ENCODE measurements at places on chromosomes 3 and 15.
A peak's percentile ranks its signal among the peaks of the same experiment; 100 is the strongest.

GRCh38 chr15:44468709-44469385 lies 41.4 kb downstream of the CTDSPL2 start:
- DNase-seq = no peak

DNA sequence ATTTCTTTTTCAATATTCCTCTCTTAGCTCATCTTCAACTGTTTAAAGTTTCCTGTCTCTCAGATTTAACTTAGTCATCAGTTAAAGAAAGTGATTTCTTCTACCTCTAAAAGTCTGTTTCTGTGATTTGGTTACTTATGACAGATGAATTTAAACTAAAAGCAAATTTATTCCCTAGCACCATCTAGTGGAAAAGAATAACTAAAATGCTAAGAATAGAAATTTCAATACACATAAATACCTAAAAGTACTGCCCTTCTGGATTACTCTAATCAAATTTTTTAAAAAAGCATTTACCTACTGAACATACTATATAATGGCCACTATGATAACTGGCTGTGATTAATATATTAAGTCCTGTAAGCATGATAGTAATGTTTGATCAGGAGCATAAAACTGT lies 14.0 kb upstream of the ZCWPW2 start:
- DNase-seq = no peak

GRCh38 chr3:187844708-187845107 lies 99.4 kb upstream of the BCL6 start:
- DNase-seq = no peak

DNA sequence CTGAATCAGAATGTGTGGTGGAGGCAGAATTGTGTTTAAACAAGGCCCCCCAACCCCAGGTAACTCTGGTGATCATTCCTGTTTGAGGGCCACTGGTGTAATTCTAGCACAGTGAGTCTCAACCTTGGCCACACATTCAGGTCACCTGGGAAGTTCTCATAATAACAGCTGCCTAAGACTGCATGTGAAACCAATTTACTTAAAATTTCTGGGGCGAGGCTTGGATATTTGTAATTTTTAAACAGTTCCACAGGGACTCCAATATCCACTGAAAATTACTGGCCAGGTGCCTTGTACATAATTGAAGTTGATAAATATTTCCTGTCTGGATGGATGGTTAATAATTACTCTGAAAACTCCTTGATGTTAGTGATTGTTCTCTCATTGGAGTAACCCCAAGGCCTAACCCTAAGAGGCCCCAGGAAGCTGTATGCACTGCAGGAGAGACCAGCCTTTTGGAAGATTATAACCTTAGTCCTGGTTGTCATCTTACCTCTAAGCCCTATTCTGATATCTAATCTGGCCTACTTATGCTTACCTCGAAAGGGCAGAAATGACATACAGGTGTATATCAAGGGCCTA lies 25.7 kb upstream of the EPHB1 start:
- no peak for DNase-seq

- no peak for DNase-seq
Measured at GRCh38 chr3:18593231-18593630, 168.1 kb upstream of the SATB1 start.

- no peak for DNase-seq
Measured at GRCh38 chr3:132695422-132695821, 26.8 kb downstream of the NPHP3 start.

DNA sequence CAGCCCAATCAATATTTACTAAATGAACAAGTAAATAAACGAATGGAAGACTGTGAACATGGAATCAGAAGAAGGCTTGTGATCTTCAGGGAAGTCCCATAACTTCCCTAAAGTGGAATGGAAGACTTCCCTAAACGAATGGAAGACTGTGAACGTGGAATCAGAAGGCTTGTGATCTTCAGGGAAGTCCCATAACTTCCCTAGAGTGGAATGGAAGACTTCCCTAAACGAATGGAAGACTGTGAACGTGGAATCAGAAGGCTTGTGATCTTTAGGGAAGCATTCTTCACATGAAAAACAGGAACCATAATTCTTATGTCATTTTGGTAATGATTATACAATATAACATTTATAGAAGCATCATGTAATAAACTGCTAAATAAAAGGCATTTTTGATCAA lies 38.8 kb downstream of the EOGT start:
- DNase-seq = no peak

DNA sequence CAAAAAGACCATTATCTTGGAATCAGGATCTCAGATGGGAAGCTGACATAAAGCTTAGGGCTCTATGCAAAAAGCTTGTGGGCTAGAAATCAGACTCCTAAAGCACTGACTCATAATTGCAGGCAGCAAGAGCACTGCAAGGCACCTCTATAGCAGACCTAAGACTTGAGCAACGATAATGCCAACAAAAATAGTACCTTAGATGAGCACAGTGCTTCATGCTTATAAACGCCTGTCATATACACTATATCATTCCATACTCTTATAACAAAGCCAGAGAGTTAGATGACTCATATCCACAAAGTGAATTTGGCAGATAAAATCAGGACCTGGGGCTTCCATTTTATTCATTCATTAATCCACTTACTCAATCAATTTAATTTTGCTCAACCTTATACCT lies 560.8 kb downstream of the MCTP2 start:
- no peak for DNase-seq

DNA sequence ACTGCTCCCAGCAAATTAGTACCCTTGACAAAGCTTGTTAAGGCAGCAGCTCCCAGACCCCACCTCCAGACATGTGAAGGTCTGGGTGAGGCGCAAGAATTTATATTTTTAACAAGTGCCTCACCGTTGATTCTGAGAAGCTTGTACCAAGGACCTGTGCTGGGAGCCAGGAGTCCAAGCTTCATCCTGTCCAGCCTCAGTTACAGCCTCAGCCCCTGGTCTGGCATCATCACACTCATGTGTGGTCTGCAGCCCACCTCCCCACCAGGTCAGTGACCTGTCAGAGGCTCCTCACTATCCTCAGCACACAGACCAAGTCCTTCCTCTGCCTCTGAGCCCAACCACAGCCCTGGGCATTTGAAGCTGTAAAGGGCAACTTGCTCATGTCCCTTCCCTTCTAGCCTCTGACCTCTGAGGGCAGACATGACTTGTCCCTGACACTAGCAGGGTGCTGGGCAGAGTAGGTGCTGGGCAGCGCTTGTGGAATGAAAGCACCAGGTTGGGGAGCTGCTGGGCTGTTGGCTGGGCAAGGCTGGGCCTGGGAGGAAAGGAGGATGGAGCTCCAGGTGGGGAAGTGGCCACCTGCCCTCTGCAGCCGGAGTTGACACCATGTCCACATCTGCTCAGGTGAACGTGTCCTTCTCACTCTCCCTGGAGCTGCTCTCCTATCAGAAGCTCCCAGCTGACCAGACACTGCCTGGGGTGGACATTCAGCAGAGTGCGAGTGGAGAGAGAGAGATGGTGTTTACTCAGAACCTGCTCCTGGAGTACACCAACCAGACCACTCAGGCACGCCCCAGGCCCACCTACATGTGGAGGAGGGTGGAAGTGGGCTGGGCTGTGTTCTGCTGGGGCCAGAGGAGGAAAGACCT lies 16.9 kb downstream of the ACAA1 start:
- DNase-seq = no peak

GRCh38 chr15:69914040-69914439 lies 183.7 kb downstream of the TLE3 start:
- no peak for DNase-seq

DNA sequence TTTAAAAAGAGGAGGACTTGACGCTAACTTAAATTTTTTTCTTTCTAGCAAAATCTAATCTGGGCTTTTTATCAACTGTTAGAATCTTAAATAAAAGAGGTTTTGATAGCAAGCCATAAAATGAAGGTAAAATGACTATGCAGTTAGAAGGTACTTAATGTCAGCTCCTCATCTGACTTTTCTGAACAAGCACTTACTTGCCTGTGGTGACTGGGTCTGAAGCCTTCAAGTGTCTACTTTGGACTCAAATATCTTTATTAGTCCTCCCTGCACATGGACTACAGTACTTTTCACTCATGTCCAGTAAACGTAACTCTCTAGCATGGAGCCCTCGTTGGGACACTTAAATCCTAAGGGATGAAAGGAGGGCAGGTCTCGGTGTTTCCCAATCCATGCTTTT lies 135.9 kb downstream of the P2RY1 start:
- DNase-seq = no peak

DNA sequence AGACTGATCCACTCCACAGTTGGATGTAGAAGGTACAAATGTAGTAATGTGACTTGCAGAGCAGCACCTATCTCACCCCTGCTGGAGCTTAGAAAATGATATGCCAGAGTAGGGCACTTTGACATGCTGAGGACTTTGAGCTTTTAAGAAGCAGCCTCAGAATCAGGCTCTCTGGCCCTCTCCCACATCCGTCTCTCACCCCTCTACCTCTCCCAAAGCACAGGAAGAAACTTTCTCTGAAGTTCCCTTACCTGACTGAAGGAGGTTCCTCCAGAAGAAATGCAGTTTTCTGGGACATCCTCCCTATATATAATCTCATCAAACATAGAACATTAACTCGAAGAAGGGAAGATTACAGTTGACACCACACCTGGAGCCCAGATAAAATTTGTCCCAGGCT lies 98.4 kb upstream of the PEX5L start:
- no peak for DNase-seq

DNA sequence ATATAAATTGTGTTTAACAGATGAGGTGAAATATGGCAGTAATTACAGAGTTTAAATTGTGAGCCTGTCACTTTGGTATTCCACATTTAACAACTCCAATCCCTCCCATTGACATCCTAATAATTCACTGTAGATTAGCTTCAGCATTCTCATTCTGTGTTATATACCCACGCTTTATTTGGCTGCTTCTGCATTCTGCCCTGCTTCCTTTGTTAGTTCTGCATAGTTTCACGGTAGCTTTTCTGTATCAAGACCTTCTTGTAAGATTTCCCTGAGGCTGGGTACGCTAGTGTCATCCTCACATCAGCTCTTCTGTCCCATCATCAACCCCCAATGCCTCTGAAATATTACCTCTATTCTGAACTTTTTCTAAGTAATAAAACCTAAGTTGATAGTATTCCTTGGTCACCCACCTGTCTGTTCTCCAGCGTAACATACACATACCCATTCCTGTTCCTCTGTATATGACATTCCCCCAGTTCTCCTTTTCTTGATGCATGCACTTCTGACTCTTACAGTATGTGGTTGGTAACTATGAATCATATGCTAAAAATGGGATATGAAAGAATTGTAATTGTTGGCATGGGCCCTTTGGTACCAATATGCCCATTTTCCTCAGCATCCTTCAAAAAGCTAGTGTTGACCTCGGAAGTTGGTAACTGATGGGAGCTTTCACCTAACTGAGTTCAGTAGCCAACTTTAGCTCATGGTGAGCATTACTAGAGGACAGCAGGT lies 171.2 kb downstream of the KLHL25 start:
- DNase-seq = no peak

DNA sequence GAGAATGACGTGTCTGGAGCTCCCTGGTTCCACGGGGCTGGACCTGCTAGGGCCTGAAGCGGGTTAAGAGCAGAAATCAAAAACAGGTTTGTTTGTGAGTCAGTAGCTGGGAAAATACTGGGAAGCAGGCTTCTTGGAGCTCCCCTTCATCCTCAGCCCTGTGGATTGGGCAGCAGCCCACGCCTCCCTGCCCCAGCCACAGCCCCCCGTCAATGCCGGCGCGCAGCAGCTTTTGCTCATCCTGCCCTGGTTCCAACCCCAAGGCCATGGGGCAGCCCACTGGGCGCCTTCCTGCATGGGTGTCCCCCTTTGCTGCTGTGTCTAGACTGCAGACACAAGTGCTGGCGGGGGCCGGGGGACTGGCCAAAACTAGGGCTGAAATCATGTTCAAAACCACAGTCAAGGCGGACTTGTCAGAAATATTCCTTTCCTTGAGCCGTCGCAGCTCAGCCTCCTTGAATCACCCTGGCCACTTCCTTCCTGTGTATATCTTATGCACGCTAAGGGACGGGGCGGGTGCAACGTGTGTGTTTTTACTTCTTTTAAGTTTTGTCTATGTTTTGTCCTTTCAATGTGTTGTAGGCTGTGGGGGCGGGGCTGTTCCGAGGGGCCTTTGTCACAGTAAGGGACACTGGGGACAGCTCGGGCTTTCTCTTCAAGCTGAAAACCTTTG lies 108.1 kb downstream of the KLF13 start:
- DNase-seq = peak; percentile 74

DNA sequence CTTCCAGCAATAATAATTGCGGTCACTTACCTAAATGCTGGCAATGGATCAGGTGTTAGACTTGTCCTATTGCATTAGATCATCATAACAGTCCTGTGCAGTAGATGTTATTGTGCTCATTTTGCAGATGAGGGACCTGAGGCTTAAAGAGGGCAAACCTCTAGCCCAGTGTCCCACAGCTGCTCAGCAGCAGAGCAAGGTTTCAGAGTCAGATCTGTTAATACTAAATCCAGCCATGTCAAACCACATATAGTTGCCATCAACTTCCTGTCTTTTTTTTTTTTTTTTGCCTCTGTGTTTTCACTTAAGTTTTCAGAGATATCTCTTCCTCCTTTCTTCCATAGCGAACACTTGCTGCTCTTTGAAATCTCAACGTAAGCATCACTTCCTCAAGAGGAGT lies 12.1 kb downstream of the FEZF2 start:
- DNase-seq = no peak

GRCh38 chr15:77454951-77455350 lies 34.3 kb downstream of the HMG20A start:
- no peak for DNase-seq

- DNase-seq = no peak
Measured at GRCh38 chr15:56693761-56694160, 39.5 kb downstream of the ZNF280D start.

GRCh38 chr15:71248386-71248785 lies 133.1 kb downstream of the THSD4 start:
- no peak for DNase-seq

DNA sequence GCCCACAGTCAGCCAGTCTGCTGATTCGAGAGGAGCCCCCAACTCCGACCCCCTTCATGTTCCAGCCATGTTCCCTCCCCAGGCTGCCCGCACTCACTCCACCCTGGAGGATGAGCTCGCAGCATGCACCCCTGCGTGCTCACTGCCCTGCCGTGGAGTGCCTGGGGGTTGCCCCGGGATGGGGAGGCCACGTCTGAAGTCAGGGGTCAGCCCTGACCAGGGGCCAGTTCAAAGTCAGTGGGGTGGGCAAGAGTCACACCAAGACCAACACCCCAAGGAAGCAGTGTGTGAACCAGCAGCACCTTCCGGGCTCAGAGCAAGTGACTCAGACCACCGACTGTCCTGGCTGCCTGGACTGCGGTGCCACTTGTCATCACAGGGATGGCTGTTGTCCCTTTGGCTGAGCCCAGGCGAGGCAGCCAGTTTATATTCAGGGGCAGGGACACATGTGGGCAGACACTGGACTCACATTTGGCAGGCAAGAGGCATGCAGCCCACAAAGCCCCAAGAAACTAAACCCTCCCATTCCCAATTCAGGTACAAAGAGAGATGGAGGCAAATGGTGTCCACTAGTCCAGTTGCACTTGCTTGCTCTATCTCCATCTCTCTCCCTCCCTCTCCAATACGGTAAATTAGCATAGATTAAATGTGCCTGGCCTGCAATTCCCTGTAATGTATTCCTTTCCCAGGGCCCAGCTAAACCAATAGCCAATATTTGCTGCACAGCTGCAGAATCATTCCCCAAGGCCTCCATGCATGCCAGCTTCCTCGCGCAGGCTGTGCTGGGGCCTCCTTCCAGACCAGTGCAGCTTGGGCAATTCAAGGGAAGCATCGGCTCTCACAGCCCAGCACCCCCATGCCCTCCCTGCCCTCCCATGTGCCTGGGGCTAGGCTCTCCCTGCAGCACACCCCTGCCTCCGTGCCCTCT lies 135.7 kb upstream of the IQSEC1 start:
- no peak for DNase-seq

All from amniotic stem cell (primary cell).